ENCODE measurements at places on chromosomes 1 and 21.

DNA sequence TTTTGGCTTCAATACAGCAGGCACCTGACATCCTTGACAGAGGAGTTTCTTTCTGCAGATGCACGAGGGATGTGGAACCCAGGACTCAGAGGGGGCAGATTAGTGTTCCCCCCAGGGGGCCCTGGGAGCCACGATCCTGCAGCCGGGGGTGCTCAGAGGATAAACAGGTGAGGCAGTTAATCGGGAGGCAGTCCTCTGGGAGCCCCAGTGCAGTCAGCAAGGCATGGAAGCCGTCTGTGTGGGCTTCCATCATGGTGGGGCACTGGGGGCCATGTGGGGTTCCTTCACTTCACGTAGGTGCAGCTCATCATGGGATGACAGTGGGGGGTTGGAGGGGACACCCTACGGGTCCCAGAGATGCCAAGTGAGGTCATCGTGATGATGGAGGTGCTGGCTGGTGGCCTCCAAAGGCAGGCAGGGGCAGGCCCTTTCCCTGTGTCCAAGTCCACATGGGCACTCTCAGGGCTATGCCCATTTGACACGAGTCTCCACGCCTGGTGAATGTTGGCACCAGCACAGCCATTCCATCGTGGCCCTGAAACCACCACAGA, 59.3 kb upstream of the ABCG1 start:
- DNase-seq: no peak

DNA sequence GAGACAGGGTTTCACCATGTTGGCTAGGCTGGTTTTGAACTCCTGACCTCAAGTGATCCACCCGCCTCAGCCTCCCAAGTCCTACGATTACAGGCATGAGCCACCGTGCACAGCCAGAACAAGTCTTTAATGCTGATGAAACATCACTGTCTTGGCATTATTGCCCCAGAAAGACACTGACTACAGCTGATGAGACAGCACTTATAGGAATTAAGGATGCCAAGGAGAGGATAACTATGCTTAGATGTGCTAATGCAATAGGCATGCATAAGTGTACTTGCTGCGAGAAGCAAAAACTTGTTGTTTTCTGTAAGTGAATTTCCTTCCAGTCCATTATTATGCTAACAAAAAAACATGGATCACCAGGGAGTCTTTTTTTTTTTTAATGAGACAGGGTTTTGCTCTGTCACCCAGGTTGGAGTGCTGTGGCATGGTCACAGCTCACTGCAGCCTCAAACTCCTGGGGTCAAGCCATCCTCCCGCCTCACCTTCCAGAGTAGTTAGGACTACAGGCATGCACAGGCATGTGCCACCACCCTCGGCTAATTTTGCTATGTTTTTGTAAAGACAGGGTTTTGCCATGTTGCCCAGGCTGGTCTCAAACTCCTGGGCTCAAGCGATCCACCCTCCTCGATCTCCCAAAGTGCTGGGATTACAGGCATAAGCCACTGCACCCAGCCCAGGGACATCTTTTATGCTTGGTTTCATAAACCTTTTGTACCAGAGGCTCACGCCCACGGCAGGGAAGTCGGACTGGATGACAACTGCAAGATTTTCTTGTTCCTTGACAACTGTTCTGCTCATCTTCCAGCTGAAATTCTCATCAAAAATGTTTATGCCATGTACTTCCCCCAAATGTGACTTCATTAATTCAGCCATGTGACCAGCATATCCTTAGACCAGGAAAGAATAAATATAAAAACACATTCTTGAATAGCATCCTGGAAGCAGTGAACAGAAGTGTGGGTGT, 23.1 kb downstream of the RHEX start:
- DNase-seq: no peak

DNA sequence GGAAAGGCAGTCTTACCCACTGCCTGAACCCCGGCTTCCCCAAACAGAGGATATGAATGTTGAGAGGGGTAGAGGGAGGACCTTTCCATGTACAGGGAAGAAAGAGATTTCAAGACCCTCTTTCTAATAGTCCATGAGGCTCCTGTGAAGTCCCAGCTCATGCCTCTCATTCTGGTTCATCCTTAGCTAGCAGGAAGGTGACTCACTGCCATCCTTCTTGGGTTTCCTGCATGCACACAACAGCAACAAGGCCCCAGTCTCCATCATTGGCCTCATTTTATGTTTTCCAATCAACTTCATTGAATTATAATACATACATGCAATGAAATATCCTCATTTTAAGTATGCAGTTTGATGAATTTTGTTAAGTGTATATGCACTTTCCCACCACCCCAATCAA, 46.2 kb downstream of the SYT2 start:
- no peak for DNase-seq

DNA sequence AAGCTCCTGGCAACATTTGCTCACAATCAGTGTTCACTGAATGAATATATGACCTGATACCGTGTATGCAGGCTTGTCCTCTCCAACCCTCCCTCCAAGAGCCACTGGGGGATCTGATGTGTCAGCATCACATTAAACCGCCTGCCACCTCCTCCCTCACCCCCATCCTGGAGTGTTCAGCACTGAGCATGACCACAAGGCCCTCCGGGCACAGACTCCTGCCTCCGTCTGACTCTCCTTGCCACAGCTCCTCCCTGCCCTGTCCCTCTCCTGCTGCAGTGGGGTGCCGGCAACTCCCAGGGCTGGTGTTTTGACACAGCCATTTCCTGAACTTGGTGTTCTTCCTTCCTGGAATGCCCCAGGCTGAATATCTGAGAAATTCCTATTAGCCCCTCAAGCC, 136.7 kb downstream of the FCRL5 start:
- no peak for DNase-seq

- DNase-seq: no peak
Observed at GRCh38 chr1:158101927-158102326, 78.8 kb upstream of the CD1D start.

- DNase-seq: no peak
Observed at GRCh38 chr1:64492424-64492823, 22.5 kb downstream of the CACHD1 start.

- no peak for DNase-seq
Observed at GRCh38 chr1:211155040-211155439, 21.1 kb upstream of the KCNH1 start.

DNA sequence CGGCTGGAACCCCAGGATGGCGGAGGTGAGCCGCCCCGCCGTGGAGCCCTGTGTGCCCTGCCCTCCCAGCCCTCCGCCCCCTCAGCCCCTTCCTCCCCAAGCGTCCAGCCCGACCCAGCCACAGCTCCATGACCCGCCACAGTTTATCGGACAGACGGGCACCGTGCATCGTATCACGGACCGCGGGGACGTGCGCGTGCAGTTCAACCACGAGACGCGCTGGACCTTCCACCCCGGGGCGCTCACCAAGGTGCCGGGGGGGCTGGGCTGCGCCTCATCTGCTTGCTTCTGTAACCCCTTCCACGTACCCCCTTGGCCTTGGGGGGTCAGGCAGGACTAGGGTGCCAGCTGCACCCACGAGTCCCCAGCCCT, 6.6 kb upstream of the MMP23B start:
- no peak for DNase-seq
